Activated naive CD4-positive, alpha-beta T cell treated with anti-CD3 and anti-CD28 coated beads, Interleukin-2, amount 50 U/mL, for 16 hours (primary cell): ENCODE measurements at places on chromosomes 13 and 19.

DNA sequence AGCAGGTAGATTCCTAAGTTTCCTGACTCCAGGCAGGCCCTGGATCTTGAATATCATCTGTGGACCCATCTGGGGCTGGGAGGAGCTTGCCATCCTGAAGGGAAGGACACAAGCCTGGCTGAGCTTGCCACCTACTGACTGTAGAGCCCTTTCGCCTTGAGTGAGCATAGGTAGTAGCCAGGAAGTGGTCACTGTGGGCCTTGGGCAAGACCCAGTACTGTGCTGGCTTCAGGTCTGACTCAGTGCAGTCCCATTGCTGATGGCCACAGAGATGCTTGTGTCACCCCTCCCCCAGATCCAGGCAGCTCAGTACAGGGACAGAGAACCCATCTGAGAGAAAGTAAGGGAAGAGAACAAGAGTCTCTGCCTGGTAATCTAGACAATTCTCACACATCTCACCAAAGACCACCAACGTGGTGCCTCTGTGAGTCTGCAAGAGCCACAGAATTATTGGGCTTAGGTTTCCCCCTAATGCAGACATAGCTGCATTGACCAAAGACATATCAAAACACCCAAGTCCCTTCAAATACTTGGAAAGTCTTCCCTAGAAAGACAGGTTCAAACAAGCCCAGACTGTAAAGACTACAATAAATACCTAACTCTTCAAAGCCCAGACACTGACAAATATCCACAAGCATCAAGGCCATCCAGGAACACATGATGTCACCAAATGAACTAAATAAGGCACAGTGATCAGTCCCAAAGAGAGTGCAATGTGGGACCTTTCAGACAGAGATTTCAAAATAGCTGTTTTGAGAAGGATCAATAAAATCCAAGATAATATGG is 108.2 kb upstream of the WASF3 start:
- no peak for DNase-seq

DNA sequence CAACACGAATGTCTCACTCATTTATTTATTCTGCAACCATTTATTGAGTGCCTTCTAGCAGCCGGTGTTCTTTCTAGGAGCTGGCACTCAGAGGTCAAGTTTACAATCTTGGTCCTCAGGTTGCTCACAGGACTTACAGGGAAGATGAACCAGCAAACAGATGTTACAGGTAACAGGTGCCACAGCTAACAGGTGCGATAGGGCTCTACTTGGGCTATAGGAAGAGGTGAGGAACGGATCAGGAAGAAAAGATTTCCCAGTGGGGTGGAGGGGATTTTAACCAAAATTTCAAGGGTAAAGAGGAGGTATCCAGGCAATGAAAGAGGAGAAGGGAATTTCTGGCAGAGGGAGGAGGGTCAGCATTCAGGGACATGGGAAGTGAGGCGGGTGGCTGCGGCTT is 87.3 kb upstream of the FARP1 start:
- no peak for DNase-seq

DNA sequence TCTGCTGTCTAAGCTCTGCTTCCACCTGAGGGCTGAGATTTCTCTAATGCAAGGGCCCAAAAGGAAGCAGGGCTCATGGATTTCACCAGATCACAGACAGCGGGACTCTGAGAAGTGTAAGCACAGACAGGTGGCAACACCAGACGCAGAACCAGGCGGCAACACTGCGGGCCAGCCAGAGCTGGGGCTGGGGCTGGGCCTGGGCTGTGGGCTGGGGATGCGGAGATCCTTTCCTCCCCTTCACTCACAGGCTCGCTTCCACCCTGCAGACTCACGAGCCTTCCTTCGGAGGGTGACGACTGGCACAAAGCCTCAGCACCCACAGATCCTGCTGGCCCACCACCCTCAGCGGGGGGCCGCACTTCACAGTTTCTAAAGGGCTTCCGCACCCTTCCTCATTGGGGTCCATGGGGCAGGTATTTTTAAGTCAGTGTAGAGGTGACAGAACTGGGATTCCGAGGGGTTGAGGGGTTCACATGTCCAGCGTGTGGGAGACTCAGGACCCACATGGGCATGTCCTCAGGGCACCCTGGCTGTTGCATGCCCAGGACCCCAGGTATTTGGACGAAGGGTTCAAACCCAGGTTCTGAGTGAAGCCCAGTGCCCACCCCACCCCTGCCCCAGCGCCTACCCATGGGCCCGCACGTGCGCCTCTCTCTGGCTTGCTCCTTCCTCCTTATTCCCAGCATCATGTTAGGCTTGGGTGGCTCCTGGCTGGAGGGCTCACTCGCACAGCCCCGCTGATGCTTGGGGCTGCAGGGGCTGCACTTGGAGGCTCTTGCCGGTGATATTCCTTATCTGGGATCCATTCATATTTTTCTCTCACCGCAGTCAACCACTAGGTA is 137.3 kb upstream of the GPR12 start:
- DNase-seq, result no peak

DNA sequence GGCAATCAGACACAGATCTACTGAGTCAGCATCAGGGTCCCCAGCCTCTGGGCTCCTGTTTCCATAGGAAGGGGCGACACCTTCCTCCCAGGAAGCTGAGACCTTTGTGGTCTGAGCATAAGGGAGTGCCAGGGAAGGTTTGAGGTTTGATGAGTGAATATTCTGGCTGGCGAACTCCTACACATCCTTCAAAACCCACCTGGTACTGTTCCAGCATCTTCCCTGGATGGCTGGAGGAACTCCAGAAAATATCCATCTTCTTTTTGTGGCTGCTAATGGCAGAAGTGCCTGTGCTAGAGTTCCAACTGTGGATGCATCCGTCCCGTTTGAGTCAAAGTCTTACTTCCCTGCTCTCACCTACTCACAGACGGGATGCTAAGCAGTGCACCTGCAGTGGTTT is 9.2 kb downstream of the INSL3 start:
- no peak for DNase-seq

DNA sequence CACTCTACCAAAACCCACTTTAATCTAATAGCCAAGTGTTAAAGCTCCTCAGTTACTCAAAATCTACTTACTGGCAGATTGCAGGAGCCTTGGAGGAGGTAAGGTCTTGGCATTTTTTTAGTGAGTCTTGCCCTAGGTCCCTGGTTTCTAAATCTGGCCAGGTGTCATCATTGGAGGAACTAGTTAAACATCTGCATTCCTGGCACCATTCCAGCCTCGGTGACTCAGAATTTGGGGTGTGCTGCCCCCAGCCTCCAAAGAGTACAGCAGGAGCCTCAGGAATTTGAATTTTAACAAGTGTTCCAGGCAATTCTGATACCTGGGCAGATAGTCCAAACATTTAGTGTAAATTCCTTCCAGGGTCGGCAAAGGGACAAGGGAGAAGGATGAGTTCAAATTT is 37.4 kb downstream of the KLF5 start:
- DNase-seq, result no peak
